ENCODE measurements at places on chromosomes 4 and X.

DNA sequence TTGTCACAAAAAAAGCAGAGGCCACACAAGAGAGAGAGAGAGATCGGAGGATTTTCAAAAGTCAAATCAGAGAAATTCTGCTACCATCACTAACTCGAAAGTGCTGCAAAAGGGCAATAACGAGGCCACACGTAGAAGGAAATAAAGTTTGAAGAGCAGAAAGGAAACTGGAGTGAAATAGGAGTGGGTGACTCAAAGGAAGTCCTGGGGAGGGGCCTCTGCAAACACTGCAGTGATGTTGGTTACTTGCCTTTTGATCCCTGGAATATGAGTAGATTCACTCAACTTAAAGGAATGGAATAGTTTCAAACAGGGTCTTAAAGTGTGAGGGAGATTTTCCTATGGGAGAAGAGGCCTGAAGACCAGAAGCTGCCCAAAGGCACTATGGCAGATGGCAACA is 663.4 kb upstream of the LCORL start:
- no peak for DNase-seq

DNA sequence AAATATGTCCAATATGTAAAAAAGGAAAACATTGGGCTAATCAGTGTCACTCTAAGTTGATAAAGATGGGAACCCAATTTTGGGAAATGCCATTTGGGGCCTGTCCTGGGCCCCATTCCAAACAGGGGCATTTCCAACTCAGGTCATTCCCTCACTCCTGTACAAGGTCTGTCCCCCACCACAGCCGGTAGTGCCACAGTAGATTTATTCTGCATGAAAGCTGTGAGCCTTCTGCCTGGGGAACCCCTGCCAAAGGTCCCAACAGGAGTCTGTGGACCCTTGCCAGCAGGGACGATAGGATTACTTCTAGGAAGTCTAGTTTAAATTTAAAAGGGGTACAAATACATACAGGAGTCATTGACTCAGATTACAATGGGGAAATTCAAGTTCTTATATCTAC is 317.6 kb upstream of the GNPDA2 start:
- no peak for DNase-seq

DNA sequence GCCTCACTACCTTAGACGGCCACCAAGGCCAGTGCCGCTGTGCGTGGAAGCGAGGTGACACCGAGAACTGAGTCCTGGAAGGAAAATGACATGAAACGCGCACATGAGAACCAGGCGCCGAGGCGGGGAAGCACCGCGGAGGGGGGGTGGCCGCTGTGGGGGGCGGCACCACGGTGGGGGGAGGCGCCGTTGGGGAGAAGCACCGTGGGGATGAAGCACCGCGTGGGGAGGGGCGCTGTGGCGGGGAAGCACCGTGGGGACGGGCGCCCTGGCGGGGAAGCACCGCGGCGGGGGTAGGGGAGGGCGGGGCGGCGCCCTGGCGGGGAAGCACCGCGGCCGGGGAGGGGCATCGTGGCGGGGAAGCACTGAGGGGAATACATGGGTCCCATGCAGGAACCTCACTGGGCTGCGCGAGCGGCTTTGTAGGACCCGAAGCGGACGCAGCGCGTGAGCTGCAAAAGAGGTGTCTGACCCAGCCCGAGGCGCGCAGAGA is 28.0 kb downstream of the PPP2R3B start:
- DNase-seq = no peak

DNA sequence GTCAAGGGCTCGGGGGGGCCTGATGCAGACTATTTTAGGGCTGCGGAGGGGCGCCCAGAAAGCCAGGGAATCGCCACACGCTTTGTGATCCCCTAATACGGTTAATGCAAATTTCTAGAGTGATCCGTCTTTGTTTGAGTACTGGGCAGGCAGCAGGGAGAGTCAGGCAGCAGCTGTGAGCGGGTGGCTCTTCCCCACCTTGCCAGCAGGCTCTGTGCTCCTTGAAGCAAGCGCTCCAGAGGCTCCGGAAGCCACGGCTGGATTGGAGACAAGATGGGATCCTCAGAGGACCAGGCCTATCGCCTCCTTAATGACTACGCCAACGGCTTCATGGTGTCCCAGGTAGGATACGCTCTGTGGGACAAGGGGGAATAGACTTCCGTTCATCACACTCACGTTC is at the start of gene ASMT:
ASMT (plus strand) TSS at position 133 of the 400 bp plus-strand sequence; CDS start at position 274, 141 bp downstream.
- DNase-seq = no peak

- DNase-seq = no peak
Observed at GRCh38 chr4:129994715-129995114, 898.8 kb downstream of the C4orf33 start.

DNA sequence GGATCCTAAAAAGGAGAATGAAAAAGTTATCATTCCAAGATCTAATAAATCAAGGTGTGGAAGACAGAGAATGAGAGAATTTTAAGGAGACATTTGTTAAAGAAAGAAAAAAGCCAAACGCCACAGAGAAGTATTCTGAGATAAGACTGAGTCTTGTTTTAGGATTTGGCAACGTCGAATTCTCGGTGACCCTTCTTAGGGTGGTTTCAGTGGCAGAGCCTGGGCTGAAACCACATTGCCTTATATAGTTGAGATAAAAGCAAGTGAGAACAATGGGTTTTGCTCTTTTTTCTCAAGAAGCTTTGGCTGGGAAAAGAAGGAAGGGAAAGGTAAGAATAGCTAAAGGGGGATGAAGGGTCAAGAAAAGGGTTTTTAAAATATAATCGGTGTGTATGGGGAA is 209.4 kb downstream of the VEGFC start:
- DNase-seq = no peak

GRCh38 chr4:123346330-123346940 is 50.2 kb upstream of the SPRY1 start:
- no peak for DNase-seq

GRCh38 chr4:11116940-11117339 is 311.8 kb downstream of the HS3ST1 start:
- no peak for DNase-seq

DNA sequence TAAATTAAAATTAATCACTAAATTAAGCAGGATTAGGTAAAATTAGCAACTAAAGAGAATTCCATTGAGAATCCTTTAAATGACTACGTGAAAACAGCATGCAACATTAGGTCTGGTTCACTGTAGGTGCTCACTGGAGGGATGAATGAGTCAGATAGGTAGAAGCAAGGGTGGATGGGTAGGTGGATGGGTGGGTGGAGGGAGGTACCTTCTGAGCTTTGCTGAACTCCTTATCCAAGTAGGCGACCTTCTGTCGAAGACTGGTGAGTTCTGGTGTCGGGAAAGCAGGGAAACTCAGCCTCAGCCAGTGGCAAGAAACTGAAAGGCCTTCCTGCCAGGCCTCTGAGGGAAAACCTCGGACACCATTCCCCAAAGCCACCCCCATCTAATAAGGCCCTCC is 3.0 kb downstream of the GRIPAP1 start:
- no peak for DNase-seq

- no peak for DNase-seq
Observed at GRCh38 chr4:6562931-6563901, 11.8 kb upstream of the MAN2B2 start.

DNA sequence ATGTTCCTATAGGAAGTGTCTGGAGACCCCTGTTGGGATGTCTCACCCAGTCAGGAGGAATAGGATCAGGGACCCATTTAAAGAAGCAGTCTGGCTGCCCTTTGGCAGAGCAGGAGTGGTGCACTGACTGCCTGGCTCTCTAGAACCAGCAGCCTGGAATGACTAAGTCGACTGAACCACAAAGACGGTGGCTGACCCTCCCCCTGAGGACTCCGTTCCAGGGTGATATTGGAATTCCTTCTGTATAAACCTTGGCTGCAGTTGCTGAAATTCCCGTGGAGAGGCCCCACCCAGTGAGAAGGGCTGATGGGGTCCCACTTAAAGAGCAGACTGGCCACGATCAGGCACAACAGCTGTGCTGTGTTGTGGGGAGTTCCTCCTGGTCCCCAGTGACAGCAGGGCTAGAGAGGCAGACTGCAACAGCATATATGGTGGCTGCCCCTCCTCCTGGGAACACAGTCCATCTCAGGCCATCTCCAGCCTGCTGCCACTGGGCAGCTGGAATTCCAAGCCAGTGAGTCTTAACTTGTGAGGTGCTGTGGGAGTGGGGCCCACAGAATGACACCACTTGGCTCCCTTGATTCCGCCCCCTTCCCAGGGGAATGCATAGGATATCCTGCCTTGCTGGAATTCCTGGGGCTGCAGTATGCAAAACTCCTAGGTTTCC is 41.8 kb upstream of the RLIM start:
- no peak for DNase-seq

- no peak for DNase-seq
Observed at GRCh38 chr4:16225167-16225862, 956 bp downstream of the TAPT1 start.

DNA sequence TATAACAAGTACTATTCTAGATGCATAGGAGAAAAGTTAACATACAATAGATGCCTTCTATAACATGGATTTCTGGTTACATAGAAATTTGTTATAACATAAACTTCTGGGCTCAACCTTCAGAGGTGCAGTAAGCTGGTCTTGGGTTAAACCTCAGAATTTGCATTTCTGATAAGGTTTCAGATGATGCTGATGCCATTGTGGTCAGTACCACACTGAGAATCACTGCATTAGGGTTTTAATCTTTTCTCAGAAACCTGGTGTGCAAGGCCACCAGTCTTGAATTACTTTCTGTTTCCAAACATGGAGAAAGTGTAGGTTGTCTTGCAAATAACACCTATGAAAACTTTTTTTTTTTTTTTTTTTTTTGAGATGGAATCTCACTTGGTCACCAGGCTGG is 146.2 kb downstream of the SPOCK3 start:
- no peak for DNase-seq

DNA sequence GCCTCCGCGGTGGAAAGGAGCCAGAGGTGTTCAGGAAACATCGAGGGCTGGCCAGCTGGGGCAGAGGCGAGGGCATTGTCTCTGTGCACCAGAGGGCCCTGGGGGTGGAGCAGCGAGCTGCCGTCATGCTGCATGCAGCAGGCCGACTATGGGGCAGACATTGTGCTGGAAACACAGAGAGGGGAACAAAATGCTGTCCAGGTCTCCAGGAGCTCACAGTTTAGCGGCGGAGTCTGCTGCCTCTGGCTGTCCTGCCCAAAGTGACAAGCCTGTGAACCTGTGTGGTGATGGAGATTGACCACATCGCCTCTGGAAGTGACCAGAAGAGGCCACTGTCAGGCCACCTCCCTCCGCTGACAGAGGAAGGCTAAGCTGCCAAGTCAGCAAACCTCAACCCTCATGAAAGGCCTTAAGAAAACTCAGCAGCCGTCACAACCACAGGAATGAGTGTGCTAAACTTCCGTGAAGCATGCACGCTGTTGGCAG is 20.1 kb upstream of the SASH3 start:
- DNase-seq = peak; percentile 69

DNA sequence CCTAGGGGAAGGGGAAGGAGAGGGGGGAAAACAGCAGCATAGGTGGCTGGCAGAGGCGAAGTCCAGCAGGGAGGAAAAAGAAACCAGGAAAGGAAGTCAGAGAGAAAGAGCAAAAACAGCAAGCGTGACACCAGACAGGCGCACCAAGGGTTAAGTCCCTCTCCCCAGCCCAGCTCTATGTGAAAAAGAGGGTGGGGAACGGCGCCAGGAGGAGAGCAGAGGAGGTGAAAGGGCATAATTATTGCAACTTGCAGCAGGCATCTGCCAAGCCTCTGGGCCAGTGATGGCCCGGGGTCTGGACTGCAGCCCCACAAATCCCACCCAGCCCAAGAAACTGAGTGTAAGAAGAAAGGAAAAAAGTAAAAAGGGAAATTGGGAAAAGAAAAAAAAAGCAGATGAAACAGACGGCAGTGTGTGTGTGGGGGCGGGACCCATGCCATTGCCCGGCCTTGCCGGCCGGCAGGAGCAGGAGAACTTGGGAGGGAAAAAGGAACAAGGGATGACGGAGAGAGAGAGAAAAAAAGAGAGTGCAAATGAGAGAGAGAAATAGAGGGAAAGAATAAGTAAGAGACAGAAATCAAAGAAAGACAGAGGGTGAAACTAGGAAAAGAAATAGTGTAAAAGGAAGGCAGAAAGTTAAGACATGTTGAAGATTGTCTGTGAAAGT is 14.1 kb upstream of the RHOXF2 start:
- DNase-seq = no peak

DNA sequence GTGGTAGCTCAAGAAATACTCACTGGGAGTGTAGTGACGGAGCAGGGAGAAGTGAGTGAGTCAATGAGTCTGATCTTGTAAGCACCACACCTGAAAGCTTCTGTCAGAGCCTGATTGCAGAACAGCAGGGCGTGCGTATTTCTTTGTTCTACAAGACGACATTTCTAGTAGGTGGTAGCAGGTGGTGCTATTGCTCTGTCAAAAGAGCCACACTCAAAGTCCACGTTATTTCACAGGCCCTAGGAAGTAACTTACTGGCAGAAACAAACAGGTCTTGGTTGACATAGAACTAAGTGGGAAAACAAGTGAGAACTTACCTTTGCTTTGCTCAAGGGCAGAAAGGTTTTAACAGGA is 46.4 kb upstream of the SPRY1 start:
- no peak for DNase-seq

DNA sequence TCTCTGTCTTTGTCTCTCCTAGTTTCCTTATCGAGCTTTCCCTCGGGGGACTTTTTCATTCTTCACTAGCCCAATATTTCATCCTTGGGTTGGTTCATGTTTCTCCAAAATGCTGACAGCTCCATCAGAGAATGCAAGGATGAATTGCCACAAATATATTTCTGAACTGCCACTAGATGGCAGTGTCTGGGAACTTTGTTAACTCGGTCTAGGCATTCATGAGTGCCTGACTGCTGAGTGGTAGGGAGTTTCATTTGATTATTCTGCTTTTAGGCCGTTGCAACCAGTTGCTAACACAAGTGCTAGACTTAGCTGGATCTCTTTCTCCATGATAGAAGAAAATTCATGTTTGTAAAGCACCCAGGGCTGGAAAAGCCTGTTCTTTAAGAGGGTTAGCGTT is 73.5 kb upstream of the RAP2C start:
- no peak for DNase-seq

- DNase-seq = no peak
Observed at GRCh38 chrX:76253432-76253831, 80.6 kb downstream of the PBDC1 start.

GRCh38 chrX:133670383-133670782 is 255.1 kb upstream of the GPC4 start:
- no peak for DNase-seq

GRCh38 chr4:7389101-7389701 is 45.5 kb downstream of the PSAPL1 start:
- peak; percentile 25 for DNase-seq

- DNase-seq = no peak
Observed at GRCh38 chr4:115678425-115678941, 565.1 kb upstream of the NDST4 start.

GRCh38 chr4:87270825-87271224 is 50.4 kb upstream of the KLHL8 start:
- DNase-seq = no peak

Measured in activated CD8-positive, alpha-beta memory T cell treated with anti-CD3 and anti-CD28 coated beads, Interleukin-2, amount 50 U/mL, for 48 hours (primary cell).